ENCODE measurements at places on chromosomes 12 and 14. TPM values are rescaled to one million over a fixed set of nuclear protein-coding genes. Genes with fewer than 3 reads are reported as not detected.

Gene PLEKHD1
- total RNA-seq, result 0.07 TPM

Gene IGF1
- total RNA-seq, result not detected

Gene DLK1
- not detected for total RNA-seq

Gene TAS2R42
- not detected for total RNA-seq

Gene IKZF4
- 0.94 TPM for total RNA-seq

Gene DEPDC4
- total RNA-seq, result 1.0 TPM

Gene RHOJ
- total RNA-seq, result 0.23 TPM

Gene FIGNL2
- total RNA-seq, result 3.7 TPM

Gene SMIM41
- total RNA-seq, result not detected

Gene FOXA1
- 8.2 TPM for total RNA-seq

Gene GPRC5A
- 142 TPM for total RNA-seq

Gene OASL
- total RNA-seq, result 0.29 TPM

Gene IL26
- total RNA-seq, result not detected

Gene PRH2
- not detected for total RNA-seq

DNA sequence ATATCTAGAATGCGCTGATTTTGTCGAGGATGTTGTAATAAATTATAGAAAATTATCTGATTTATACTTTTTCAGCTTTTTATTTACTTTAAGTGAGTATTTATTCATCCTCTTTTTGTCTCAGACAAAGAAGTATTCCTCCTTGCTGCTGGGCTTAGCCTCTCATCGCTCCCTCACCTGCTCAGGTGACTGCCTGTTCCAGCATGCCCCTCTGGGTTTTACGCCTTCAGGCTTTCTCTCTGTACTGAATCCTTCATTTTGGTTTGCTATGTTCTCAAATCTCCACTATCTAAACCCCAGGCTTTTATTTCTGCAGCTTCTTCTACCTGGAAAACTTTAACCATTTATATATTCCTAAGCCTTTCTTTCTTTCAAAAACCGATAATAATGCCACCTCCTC, 1650.9 kb upstream of the SEL1L start:
- DNase-seq, result no peak

DNA sequence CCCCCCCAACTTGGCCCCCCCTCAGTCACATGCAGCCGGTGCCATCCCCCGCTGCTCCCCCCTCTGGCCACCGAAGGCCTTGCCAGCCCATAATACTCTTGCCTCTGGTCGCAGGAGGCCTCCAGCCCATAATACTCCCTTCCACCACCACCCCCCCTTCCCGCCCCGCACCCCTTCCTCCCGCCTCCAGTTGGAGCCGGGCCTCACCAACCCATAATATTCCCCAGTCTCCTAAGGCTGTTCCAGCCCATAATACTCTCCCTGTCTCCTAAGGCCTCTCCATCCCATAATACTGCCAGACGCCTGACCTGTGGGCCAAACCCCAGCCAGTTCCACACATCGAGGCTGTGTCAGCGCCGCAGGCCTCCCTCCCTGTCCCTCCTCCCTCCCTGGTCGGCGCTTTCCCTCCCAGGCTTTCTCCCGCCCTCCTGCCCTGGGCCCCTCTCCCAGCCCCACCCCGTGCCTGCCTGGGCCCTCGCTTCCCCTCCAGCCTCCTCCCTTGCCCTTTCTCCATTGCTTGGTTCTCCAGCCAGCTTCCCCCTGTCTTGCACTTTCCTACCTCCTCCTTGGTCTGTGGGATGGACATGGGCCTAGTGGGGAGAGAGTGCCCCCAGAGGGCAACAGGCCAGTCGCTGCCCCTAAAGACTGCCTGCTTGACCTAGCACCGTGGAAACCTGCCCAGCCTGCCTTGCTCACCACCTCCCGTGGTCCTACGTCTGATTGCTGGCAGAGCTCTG, 6.8 kb upstream of the CHD4 start:
- DNase-seq, result peak; percentile 93

- DNase-seq, result no peak
Observed at GRCh38 chr12:26188127-26188526, 7.2 kb upstream of the SSPN start.

DNA sequence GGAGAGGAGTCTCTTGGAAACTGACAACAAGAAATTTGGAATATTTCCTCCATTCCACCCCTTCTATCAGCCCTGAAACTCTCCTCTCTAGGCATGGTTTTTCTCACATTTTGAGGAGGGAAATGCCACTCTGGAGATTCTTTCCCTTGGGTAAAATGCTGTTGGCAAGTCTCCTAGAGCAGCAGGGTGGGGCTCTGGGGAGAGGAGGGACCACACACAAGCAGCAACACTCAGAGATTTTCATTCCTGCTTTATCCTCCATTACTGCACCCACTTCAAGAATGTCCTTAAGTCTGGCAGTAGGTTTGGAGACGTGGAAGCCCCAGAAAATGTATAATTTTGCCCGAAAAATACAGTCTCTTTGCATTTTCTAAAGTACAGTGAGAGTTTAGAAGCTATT, 130.8 kb upstream of the FLRT2 start:
- no peak for DNase-seq

DNA sequence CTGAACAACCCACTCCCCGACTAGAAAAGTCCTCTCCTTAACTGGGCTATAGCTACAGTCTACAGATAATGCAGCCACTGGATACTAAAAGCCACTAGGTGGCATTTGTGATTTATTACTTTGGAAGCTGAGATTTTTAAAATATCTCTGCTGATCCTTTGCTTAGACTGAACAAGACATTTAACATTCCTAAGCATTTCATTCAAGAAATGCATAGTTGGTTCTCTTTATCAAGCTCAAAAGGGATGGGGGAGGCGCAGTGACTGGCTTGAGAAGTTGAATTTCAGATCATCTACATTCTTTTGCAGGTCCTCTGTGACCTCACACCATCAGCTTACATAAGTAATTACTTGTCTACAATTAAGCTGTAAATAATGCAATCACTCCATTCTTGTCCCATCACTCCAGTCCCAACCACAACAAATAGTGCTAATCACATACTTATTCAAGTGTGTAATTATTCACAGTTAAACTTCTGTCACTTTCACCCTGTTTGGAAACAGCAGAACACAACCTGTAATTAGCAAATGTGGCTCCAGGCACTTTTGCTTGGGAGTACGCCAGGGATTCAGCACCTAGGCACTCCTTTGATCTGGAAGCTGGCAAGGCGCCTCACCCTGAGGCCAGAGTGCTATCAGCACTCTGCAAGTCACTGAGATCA, 203.6 kb downstream of the NOVA1 start:
- no peak for DNase-seq

- no peak for DNase-seq
Observed at GRCh38 chr14:29716150-29716549, 211.5 kb downstream of the PRKD1 start.

GRCh38 chr14:51341338-51341737, 101.3 kb downstream of the TMX1 start:
- no peak for DNase-seq

DNA sequence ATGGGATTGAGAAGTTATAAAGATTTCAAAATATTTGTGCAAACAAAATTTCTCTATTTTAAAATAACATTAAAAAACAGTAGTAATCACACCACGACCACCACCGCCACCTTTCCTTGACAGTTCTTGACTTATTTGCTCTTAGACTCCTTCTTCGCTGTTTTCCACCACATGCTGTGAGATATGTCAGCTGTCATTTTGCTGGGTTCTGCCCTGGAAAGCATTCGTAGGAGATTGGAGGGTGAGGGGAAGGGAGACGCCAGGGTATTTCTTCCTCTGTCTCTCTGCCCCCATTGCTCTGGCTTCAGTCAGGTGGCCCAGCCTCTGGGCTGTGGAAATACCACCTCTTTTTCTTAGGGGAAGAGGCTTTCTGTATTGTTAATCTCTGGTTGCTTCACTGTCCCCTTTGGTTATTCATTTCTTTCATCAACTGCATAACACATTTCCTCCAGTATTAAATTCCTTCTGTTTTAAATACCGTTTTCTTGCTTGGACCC, 186.2 kb downstream of the NEDD1 start:
- DNase-seq, result no peak

- no peak for DNase-seq
Observed at GRCh38 chr12:111942557-111942956, 70.4 kb downstream of the TMEM116 start.

- DNase-seq, result no peak
Observed at GRCh38 chr14:26289891-26290486, 307.8 kb downstream of the NOVA1 start.

DNA sequence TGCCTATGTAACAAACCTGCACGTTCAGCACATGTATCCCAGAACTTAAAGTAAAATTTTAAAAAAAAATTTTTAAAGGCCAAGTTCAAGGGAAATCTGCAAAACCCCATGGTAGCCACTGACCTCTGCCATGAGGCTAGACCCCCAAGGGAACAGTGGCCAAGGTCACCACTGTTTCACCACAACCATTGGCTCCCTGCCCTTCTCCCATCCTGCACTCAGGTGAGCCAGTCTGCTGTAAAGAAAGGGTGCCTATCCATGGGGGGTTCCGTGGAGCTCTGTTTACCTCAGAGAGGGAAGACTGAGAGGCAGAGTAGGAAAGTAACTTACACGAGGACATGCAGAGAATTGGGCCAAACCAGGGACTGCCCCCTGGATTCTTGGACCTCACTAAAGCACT, 38.6 kb downstream of the VWF start:
- DNase-seq, result no peak

- no peak for DNase-seq
Observed at GRCh38 chr12:47734725-47735480, 9.6 kb upstream of the ENDOU start.

GRCh38 chr12:115383668-115384067, 699.7 kb upstream of the TBX3 start:
- DNase-seq, result no peak

DNA sequence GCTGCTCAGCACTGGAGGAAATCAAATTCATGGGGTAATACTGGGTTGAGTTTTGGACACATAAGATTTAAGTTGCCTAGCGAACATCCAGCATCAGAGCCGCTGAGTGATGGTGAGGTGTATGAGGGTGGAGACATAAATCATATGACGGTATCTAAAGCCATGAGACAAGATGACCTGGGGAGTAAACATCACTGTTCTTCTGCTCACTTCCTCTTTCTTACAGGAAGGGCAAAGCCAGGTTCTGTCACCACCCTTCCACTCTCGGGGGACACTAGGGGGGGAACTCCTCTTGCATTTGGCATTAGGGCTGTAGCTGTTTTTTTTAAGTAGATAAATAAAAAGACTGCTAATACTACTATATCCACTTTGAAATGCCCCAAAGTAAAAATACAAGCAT, 24.0 kb downstream of the PRDM4 start:
- no peak for DNase-seq
